ENCODE measurements at places on chromosomes 12 and 14. TPM values are rescaled to one million over a fixed set of nuclear protein-coding genes. Genes with fewer than 3 reads are reported as not detected.

DNA sequence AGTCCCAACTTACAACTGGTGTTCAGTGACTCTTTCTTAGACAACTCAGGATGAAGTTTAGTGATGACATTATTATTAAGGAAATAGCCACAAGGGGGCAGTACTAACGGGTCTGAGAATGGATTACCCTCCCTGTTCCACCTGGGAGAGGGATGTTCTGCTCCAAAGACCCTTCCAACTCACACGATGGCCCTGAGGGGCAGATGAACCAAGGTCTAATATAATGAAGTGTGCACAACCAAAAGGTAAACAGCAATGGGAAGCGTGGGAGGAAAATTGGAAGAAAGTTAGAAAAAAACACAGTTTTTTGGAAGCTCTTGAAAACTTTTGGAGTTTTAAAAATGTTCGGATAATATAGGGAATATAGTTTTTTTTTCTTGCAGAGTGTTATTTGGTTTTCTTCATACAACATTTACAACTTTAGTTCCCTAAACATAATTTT lies 24.0 kb downstream of the FGF6 start:
- H3K4me1 ChIP-seq: no peaks in the 10 kb centered on the region
- no peaks in the 10 kb centered on the region for H3K36me3 ChIP-seq
- H3K27ac ChIP-seq: no peak overlapping the region
- DNase-seq: peak; percentile 26
- peaks cover 13% of the 10 kb centered on the region for H3K27me3 ChIP-seq
- H3K4me3 ChIP-seq: no peak overlapping the region

The HOXC12 gene
- not detected for total RNA-seq

The PMCH gene
- not detected for total RNA-seq

DNA sequence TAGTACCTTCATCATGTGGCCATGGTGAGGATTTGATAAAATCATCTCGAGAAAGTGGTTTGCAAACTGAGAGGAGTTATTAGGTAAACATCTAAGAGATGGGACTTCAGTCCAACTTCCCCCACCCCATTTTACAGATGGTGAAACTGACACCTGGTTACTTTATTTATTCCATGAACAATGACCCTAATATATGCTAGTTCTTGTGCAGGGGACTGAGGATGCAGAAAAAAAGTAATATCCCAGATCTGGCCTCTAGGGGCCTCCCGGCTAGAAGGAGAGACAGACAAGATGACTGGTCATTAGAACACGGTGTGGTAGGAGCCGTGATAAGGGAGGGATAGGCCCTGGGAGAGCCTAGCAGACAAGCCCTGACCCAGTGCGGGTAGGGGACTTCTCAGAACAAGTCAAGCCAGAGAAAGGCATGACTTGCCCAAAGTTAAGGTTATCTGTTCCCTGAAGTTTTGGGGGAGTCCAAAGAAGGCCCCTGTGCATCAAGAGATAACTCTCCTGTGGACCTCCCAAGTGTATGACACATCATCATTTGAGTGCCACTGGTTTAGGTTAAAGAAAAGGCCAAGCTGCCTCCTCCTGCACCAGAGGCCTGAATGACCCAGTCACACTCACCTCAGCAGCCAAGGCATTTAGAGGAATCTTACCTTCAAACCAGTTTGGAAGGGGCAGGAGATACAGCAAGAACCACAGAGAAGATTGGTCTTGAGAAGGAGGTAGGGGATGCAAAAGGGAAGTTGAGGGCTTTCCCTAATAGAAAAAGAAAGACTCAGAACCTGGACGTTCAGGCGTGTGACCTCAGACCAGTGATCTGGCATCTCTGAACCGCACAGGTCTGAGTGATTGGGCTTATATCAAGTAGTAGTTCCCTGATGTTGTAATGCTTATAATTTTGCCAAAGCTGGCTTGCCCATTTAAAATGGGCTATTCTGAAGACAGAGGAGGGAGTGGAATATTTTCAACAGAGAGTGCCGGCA lies 1.6 kb downstream of the CMKLR1 start:
- H3K36me3 ChIP-seq: no peaks in the 10 kb centered on the region
- DNase-seq: no peak
- no peaks in the 10 kb centered on the region for H3K27me3 ChIP-seq
- H3K4me3 ChIP-seq: peak overlapping the region; percentile 1
- H3K27ac ChIP-seq: peak overlapping the region; percentile 46
- H3K4me1 ChIP-seq: peaks cover 15% of the 10 kb centered on the region

DNA sequence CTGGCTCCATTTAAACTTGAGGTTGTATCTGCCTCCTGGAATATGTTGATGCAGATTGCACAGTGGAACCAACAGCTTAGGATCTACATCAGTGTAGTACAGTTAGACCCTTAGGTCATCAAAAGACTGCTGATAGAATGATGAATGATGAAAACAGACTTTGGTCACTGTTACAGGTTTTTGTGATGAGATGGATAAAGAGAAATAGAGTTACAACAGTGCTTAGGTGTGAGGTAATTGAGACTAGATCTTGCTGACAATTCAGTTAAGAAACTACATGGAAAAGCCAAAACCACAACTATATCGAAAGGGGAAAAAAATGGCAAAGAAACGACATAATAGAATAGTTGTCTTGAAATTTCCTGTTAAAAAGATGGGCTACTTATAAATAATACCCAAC lies 145.7 kb upstream of the LMNTD1 start:
- H3K27ac ChIP-seq: no peak overlapping the region
- DNase-seq: no peak
- H3K4me3 ChIP-seq: no peak overlapping the region
- no peaks in the 10 kb centered on the region for H3K36me3 ChIP-seq
- H3K4me1 ChIP-seq: no peaks in the 10 kb centered on the region
- H3K27me3 ChIP-seq: no peaks in the 10 kb centered on the region

The ZNF410 gene
- total RNA-seq: 46.7 TPM

DNA sequence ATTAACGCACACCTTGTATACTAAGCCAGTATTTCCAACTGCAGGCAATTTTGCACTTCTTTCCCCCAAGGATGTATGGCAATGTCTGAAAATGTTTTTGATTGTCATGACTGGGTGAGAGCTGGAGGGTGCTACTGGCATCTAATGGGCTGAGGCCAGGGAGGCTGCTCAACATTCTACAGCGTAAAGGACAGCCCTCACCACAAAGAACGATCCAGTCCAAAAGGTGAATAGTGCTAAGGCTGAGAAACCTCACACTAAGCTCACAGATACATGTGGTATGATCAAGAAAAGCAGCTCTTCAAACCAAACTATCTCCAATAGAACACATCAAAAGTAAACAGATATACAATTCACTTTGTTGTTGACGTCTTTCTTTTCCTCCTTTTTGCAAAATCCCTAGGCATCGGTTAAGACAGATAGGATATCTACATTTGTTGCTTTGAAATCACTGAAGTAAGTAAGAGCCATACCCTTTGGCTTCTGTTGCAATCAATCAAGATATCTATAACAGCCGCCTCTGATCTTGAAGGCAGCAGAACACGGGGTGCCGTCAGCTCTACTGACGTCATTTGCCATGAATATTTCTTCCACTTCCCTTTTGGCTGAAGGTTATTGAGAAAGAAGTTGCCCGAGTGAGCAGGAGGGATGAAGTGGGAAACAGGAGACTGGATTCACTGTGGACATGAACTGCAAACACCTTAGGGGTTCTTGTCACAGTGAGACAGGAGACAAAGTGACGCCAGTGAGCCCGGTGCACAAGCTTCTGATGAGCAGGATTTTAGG lies 218.3 kb downstream of the FOXN3 start:
- H3K4me1 ChIP-seq: no peaks in the 10 kb centered on the region
- no peaks in the 10 kb centered on the region for H3K27me3 ChIP-seq
- no peak for DNase-seq
- H3K36me3 ChIP-seq: no peaks in the 10 kb centered on the region

The KIF26A gene
- total RNA-seq: 4.2 TPM

The CLEC7A gene
- total RNA-seq: 6.5 TPM

- no peaks in the 10 kb centered on the region for H3K4me1 ChIP-seq
- no peaks in the 10 kb centered on the region for H3K27me3 ChIP-seq
- no peak overlapping the region for H3K27ac ChIP-seq
- DNase-seq: no peak
- H3K36me3 ChIP-seq: no peaks in the 10 kb centered on the region
These were observed 27.1 kb downstream of the DIO3 start for GRCh38 chr14:101588286-101588975.

- no peaks in the 10 kb centered on the region for H3K36me3 ChIP-seq
- no peak overlapping the region for H3K4me3 ChIP-seq
- no peaks in the 10 kb centered on the region for H3K27me3 ChIP-seq
- H3K4me1 ChIP-seq: peaks cover 37% of the 10 kb centered on the region
- H3K27ac ChIP-seq: no peak overlapping the region
These were observed 14.6 kb downstream of the CMKLR1 start for GRCh38 chr12:108324351-108325017.

The PA2G4 gene
- 104 TPM for total RNA-seq

DNA sequence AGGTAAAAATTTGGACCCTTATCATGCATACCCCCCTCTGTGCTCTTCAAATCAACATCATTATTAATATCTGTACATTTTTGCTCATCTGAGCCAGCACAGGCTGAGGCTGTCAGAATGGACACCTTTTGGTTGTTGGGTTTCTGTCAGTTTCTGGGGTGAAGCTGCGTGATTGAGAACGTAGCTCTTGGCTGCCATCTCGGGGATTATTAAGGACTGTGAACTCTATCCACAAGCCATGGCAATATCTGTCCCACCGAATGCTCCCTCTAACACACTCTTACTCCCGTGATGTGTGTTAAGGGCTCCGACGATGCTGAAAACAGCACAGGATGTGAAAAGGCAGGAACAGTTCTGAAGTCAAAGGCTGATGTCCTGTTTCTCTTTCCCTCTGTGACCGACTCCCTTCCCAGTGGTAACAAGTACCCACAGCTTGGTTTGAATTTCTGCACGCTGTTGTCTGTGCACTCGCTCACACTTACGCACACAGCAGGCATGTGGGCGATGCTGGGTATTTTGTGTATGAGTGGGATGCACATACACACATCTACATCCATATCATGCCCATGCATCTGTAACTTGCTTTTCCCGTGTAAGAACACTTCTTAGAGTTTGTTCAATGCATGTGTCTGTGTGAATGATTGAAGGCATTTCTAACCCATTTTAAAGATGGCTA lies 405.6 kb downstream of the TMEM121 start:
- no peak overlapping the region for H3K27ac ChIP-seq
- H3K4me1 ChIP-seq: no peaks in the 10 kb centered on the region
- no peaks in the 10 kb centered on the region for H3K36me3 ChIP-seq

DNA sequence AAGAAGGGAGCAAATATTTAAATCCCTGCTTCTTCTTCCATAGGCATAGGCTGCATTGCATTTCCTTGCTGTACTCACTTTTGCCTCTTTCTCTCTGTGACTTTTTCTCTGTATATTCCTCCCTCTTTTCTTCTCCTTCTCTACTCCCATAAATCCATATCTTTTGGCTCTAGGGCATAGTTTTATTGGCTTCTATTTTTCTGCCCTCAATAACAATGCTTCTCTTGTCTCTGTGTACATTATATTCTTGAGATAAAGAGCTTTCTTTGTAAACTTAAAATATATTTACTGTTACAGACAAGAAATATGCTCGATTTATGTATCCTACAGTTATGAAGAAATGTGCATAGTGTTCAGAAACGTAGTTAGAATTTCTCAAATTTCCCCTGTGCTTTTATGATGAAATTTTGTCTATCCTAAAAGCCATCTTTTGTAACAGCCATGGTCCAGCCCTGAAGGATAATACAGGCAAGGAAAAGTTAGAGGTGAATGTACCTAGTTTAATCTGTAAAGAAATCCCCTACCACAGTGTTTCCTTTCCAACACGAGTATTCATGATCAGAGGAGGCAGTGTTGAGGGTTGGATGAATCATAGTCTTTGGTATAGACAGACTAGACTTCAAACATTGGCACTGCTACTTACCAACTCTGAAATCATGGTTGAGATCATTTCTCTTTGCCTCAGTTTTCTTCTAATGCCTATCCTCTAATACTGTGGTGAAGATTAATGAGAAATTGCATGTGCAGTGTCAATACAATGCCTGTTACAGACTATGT lies 173.3 kb upstream of the FAR2 start:
- H3K36me3 ChIP-seq: no peaks in the 10 kb centered on the region
- H3K27me3 ChIP-seq: no peaks in the 10 kb centered on the region
- no peaks in the 10 kb centered on the region for H3K4me1 ChIP-seq

DNA sequence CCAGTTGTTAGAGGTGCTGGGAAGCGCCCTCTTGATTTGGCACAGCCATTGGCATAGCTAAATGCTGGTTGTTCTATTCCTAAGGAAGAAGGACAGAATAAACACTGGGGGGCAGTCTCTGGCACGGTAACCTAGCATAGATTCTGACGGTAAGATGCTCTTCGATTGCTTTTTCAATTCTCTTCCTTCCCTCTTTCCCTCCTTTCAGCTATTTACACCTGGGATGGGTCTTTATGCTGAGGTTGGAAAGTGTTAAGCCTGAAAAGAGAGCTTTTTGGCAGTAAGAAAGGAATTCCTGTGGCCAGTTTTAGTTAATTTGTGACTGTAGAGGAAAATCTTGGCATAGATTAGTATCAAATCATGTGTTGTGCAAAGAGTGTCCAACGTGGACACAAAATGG lies 162.8 kb downstream of the SNAPC1 start:
- H3K4me1 ChIP-seq: no peaks in the 10 kb centered on the region
- no peak overlapping the region for H3K4me3 ChIP-seq
- H3K27me3 ChIP-seq: no peaks in the 10 kb centered on the region
- H3K27ac ChIP-seq: no peak overlapping the region
- DNase-seq: no peak

- DNase-seq: no peak
- peaks cover 89% of the 10 kb centered on the region for H3K4me1 ChIP-seq
- H3K36me3 ChIP-seq: no peaks in the 10 kb centered on the region
- H3K27ac ChIP-seq: peak overlapping the region; percentile 98
These were observed 9.1 kb upstream of the ATG101 start for GRCh38 chr12:52060498-52061177.

The MAGOHB gene
- total RNA-seq: 24.5 TPM

GRCh38 chr12:43308776-43309175 lies 243.2 kb downstream of the ADAMTS20 start:
- no peaks in the 10 kb centered on the region for H3K27me3 ChIP-seq
- H3K4me3 ChIP-seq: no peak overlapping the region
- no peaks in the 10 kb centered on the region for H3K4me1 ChIP-seq
- H3K36me3 ChIP-seq: no peaks in the 10 kb centered on the region
- no peak for DNase-seq
- no peak overlapping the region for H3K27ac ChIP-seq

DNA sequence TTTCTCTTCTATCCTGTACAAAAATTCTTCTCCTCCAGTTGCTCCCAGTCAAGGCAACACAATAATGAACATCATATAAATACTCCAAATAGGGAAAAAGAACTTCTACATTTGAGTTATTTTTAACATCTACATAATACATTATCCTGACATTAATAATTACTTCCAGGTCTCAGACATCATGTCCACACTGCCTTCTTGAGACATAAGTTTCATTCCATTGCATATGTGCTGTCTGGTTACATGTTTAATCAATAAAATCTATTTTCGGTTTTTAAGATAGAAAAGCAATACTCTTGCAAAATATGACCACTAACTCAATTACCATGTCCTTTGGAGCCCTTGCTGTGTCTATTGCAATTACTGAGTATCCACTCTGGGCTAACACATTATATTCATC lies 881.9 kb downstream of the GALC start:
- H3K27ac ChIP-seq: no peak overlapping the region
- H3K4me1 ChIP-seq: no peaks in the 10 kb centered on the region
- H3K36me3 ChIP-seq: no peaks in the 10 kb centered on the region
- H3K4me3 ChIP-seq: no peak overlapping the region
